ENCODE measurements at places on chromosomes 7 and 10.

DNA sequence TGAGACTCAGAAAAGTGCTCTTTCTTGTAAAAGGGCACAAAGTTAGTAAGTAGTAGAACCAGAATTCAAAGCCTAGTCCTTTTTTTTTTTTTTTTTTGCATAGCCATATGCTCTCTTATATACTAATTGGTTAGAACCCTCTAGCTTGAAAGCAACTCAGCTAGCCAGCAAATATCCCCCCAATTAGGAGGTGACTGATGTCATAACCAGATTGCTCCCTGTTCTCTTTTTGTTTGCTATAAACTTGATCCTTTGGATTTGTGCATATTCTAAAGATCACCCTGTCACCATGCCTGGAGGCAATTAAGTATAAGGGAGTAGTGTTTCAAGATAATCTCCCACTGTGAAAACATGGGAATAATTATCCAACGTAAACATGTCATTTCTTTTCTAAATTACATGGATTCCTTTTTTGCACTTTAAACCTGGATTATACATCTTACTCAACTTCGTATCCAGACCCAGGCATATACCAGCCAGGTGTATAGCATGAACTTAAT is 963.4 kb downstream of the CNTNAP2 start:
- DNase-seq, result no peak

- DNase-seq, result peak; percentile 96
Measured at GRCh38 chr7:47327698-47328391, 254.1 kb downstream of the TNS3 start.

DNA sequence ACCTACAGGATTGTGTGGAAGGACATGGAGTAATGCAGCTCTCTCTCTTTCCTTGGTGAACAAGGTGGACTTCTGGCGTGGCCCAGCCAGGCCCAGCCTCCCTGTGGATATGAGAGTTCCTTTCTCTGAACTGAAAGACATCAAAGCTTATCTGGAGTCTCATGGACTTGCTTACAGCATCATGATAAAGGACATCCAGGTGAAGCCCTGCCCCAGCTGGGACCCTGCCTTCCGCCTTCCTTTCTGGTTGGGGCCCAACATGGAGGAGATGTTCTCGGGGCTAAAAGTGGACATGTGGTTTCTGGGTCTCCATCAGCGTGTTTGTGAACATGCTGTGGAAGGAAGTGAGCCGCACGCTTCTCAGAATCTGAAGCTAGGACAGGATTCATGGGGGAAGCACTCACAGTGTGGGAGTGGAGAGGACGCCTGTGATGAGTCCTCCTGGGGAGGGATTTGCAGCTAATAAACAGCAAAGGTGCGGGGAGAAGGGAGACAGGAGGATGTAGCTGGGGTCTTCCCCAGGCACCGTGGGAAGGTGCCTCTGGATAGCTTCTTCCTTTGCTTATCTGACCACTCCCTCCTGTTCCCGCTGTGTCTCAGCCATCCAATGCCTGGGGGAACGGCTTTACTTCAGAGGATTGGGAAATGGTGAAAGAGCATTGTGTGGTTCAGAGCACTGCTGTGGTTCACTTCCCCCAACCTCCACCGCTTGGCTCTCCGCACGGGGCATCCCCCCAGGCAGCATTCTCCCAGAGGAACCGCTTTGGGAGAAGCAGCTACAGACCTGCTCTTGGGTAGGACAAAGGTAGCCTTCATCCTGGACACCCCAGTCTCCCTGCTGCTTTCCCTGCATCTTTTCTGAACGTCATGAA is 5.5 kb downstream of the CPA5 start:
- DNase-seq, result peak; percentile 71

- peak; percentile 74 for DNase-seq
Measured at GRCh38 chr10:45001381-45002148, 842 bp downstream of the ZNF22 start.

GRCh38 chr7:29921404-29922010 is 68.1 kb downstream of the SCRN1 start:
- peak; percentile 87 for DNase-seq

GRCh38 chr7:133771788-133772419 is 355.2 kb upstream of the LRGUK start:
- no peak for DNase-seq

DNA sequence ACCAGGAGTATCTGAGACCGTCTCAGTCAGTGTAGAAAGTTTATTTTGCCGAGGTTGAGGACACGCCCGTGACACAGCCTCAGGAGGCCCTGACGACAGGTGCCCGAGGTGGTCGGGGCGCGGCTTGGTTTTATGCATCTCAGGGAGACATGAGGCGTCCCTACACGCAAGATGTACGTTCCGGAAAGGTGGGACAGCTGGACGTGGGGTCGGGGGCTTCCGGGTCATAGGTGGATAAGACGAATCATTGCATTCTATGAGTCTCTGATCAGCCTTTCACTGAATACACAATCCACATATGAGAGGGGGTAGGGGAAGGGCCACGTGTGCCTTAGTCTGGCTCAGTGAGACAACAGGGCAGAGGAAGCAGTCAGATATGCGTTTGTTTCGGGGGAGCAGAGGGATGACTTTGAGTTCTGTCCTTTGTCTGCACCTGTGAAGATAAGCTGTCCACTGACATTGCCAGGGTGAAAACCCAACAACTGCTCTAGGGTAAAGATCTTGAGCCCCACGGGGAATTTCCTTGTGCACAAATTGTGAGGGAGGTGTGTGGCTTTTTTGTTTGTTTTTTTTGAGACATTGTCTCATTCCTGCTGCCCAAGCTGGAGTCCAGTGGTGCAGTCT is 66.2 kb downstream of the DNAJB6 start:
- no peak for DNase-seq

- no peak for DNase-seq
Measured at GRCh38 chr10:62990126-62990525, 143.0 kb upstream of the NRBF2 start.

GRCh38 chr7:38950309-38950708 is 27.4 kb upstream of the POU6F2 start:
- DNase-seq, result no peak

- DNase-seq, result peak; percentile 71
Measured at GRCh38 chr10:8058274-8059111, 4.0 kb downstream of the GATA3 start.

GRCh38 chr10:77516575-77516974 is 121.0 kb downstream of the KCNMA1 start:
- no peak for DNase-seq

DNA sequence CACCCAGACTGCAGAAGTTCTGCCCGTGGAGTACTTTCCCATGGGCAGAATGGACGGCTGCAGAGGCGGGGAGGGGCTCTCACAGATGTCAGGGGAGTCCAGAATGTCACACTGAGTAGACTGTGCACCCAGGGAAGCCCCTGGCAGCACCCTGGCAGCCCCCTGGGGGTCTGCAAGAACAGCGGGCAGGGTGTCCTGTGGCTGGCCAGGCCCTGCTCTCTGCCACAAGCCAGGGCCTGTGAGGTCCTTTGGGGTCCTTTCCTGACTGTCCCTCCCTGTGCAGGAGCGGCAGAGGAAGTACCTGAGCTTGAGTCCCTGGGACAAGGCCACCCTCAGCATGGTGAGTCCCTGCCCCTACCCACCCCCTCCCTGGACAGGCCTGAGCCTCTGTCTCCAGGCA is 6.1 kb upstream of the SH2B2 start:
- DNase-seq, result no peak

DNA sequence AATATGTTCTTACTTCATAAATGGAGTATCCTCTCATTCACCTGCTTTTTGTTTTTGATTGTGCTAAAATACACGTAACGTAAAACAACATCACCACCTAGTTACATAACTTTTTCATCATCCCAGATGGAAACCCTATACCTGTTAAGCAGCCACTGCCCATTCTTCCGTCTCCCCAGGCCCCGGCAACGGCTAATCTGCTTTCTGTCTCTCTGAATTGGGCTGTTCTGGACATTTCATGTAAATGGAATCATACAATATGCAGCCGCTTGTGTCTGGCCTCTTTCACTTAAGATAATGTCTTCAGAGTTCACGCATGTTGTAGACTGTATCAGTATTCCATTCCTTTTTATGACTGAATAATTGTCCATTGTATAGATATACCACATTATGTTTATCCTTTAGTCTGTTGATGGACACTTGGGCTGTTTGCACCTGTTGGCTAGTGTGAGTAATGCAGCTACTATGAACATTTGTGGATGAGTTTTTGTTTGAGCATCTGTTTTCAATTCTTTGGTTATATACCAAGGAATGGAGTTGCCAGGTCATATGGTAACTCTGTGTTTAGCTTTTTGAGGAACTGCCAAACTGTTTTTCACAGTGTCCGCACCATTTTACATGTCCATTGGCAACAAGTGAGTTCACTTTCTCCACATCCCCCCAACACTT is 14.1 kb upstream of the SUN1 start:
- DNase-seq, result no peak

GRCh38 chr10:44647877-44648542 is 263.1 kb upstream of the CXCL12 start:
- DNase-seq, result no peak

GRCh38 chr10:118298787-118299186 is 43.3 kb downstream of the FAM204A start:
- DNase-seq, result no peak

- no peak for DNase-seq
Measured at GRCh38 chr10:86486856-86487255, 34.7 kb downstream of the WAPL start.

- no peak for DNase-seq
Measured at GRCh38 chr7:134920026-134920753, 66.1 kb upstream of the AGBL3 start.

- no peak for DNase-seq
Measured at GRCh38 chr10:69434926-69435325, 16.3 kb upstream of the TSPAN15 start.

GRCh38 chr7:101743241-101743994 is 74.0 kb upstream of the CUX1 start:
- DNase-seq, result peak; percentile 90

DNA sequence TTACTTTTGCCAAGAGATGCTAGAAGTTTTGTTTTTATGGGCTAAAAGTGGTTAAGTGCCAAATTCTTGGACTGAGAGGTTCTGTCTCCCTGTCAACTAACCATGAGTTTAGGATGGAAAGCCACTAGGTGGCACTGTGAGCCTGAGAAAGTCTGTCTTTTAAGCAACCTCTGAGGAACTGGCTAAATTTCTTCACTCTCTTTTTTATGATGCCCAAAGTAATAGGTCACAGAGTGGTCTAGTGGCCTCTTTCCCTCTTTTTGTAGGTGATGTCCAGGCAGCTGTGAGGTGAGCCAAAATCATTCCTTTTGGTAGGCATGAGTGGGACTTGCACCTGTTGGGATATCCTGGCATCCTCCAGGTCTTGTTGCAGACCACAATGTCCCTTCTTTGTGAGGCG is 56.8 kb downstream of the SND1 start:
- peak; percentile 90 for DNase-seq

GRCh38 chr10:34565934-34566333 is 249.2 kb downstream of the PARD3 start:
- no peak for DNase-seq

DNA sequence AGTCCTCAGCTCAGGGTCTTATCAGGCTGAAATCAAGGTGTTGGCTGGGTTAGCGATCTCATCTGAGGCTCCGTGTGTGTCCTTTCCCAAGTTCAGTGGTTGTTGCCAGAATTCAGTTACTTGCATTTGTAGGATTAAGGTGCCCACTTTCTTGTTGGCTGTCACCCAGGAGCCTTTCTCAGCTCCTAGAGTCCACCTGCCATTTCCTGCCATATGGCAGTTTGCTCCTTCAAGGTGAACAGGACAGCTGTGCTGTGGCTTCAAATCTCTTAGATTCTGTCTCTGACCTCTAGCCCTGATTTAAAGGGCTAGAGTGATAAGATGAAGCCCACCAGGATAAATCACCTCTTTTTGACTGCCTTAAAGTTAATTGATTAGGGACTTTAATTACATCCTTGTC is 1.0 kb upstream of the HIF1AN start:
- DNase-seq, result no peak

- DNase-seq, result no peak
Measured at GRCh38 chr10:121921238-121921931, 6.4 kb downstream of the ATE1 start.

DNA sequence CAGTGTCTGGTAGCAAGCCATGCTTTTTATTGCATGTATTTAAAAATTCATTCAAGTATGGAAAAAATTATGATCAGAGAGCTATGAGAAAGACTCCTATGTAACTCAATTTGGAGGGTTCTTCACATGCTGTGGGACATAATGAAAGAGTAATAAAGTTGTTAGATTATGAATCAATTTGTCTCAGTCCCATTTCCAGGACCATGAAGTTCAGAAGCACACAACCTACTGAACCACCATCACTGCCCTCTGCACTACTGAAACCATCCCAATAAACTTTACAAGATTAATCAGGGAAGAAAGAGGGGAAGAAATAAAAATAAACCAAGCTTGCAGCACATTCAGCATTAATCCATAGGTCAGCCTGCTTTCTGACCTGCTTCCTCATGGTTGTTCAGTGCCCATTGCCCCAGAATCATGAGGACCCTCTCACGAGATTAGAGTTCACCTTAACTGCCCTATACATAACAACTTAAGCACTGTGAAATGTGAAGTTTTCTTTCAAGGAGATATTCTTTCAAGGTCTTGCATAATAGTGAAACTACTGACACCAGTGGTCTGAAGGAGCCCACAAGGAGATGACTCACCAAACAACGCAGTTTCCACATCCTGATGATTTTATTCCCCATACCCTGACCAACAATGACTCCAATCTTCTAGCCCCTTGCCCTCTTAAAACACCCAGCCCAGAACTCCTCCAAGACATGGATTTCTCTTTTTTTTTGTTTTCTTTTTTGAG is 171.5 kb upstream of the ADCY1 start:
- DNase-seq, result no peak

DNA sequence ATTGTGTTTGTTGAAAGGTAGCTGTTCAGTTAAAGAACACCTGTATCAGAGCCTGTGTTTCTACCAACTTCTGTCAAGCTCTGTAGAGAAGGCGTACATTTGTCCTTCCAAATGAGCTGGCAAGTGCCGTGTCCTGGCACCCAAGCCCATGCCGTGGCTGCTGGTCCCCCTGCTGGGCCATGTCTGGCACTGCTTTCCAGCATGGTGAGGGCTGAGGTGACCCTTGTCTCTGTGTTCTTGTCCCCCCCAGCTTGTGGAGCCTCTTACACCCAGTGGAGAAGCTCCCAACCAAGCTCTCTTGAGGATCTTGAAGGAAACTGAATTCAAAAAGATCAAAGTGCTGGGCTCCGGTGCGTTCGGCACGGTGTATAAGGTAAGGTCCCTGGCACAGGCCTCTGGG is 154.9 kb downstream of the EGFR start:
- no peak for DNase-seq

DNA sequence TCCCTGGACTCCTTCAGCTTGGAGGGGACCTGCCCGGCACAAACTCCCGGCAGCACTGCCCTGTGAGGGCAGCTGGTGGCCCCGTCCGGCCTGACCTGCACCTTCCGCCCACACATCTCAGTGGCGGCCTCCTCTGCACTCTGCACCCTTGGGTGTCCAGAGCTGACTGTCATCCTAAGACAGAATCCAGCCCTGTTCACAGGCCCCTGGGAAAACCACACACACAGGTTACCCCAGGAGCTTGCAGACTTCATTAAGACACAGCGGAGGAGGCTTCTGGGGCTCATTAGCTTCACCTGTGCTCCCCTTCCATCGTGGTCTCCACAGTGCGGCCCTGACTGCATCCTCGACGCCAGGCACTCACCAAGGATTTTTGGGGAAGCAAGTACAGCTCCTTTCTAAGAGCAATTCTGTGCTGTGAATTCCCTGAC is 51.5 kb upstream of the SHH start:
- DNase-seq, result peak; percentile 22

- DNase-seq, result no peak
Measured at GRCh38 chr7:148553979-148554378, 36.6 kb upstream of the C7orf33 start.

GRCh38 chr10:60346661-60347060 is 43.0 kb downstream of the ANK3 start:
- DNase-seq, result no peak

- peak; percentile 3 for DNase-seq
Measured at GRCh38 chr10:28840971-28841370, 163.7 kb downstream of the BAMBI start.

GRCh38 chr7:107879400-107880035 is 11.5 kb upstream of the DLD start:
- DNase-seq, result peak; percentile 64
